Stimulated activated CD8-positive, alpha-beta memory T cell treated with anti-CD3 and anti-CD28 coated beads, Interleukin-7, amount 100 ng/mL, for 48 hours (primary cell): ENCODE measurements at places on chromosomes 6 and 20.

- DNase-seq, result no peak
Measured at GRCh38 chr6:36357872-36358225, 21.2 kb upstream of the BNIP5 start.

- DNase-seq, result no peak
Measured at GRCh38 chr6:15039136-15039535, 206.7 kb upstream of the JARID2 start.

GRCh38 chr20:47358039-47358671, 1.7 kb upstream of the ZMYND8 start:
- DNase-seq, result no peak

DNA sequence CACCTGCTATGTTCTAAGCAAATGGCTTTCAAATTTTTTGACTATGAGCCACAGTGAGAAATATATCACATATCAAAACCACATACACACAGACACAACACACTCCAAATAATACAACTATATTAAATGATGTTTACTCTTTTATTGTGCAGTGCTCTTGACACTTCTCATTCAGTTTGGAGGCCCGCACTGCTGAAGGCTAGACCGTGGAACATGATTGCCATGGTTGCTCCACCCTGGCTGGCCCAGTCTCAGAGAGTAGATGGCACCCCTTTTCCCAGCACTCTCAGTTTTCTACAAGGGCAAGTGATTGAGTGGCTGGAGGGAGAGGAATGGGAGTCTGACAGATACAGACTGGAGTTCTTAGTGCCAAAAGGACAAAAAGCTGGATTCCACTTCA, 86.9 kb downstream of the SH3BGRL2 start:
- no peak for DNase-seq

- DNase-seq, result no peak
Measured at GRCh38 chr6:81491454-81492101, 260.9 kb downstream of the TENT5A start.

- DNase-seq, result no peak
Measured at GRCh38 chr6:1136415-1136774, 175.5 kb upstream of the FOXQ1 start.

GRCh38 chr20:21693322-21693721, 12.1 kb upstream of the PAX1 start:
- no peak for DNase-seq

GRCh38 chr20:31806564-31807355, 12.4 kb upstream of the MYLK2 start:
- DNase-seq, result no peak

DNA sequence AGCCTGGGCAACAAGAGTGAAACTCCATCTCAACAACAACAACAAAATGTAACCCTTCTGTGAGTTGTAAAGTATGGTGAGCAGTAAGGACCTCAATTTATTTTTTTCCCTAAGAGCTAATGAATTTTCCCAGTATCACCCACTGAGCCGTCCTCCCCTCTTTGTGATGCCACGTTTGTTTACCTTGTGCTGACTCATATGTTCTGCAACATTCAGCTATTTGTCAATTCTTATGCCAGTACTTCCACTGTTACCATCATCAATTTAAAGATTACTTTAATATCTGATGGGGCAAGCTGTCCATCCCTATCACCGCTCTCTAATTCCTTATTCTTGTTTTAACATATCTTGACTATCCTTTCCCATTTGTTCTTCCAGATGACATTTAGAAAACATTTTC, 37.5 kb downstream of the MAK start:
- no peak for DNase-seq

DNA sequence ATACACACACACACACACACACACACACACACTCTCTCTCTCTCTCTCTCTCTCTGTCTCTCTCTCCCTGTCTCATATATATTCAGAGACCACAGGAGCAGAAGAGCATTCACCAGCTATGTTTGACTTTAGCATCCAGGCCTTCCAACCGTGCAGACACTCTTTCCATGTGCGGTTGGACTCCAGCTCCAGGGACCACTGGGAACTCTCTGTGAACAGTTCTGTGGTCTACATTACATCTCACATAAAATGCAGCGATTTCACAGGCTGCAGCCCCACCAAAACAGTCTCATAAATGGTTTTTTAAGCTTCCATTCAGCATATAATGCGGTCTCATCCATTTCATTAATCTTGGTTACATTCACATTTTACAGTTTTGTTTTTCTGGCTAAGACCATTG, 508.4 kb upstream of the SULF2 start:
- DNase-seq, result no peak

- no peak for DNase-seq
Measured at GRCh38 chr6:168941036-168941435, 312.6 kb downstream of the THBS2 start.

- DNase-seq, result no peak
Measured at GRCh38 chr6:158554611-158555361, 5.1 kb upstream of the TMEM181 start.

DNA sequence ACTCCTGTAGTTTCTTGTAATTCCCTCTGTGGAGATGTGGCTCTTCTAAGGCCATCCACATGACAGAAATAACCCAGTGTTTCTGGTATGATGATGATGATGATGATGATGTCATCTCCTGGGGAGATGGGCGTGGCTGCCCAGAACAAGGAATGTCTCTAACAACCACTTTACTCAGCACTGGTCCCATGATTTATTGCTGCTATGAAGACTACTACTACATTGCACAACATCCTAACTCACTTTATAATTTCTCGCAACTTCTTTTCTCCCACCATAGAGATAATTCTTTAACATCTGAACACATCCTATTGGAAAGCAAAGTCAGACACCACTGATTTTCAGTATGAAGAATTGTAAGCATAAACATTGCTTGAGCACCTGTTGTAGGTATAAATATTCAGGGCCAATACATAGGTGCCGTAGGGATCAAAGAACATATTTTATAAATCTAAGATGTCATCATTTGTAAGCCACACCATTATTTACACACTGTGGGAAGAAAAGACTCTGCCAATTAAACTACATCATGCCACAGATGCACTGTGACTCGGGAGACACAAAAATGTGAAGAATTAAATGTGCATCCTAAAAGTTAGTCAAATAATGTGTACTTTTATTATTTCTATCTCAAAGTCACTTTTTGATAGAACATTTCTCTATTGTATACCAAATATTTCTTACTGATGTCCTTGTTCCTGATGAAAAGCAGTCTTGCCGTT, 6.4 kb downstream of the TPMT start:
- DNase-seq, result no peak

DNA sequence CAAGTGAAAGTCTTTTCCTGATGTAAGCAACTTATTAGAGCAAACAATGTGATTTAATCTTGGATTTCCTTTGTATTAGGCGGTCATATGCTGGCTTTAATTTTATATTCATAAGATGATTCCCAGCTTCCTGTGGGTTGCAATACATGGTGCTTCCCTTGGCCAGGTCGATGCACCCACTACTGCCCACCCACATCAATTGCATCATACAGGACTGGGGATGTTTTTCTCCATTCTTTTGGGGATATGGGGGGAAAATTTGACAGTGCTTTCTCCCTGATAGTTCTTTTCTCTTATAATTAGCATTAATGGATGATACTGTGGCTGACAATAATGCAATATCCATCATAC, 187.6 kb downstream of the JARID2 start:
- DNase-seq, result no peak

DNA sequence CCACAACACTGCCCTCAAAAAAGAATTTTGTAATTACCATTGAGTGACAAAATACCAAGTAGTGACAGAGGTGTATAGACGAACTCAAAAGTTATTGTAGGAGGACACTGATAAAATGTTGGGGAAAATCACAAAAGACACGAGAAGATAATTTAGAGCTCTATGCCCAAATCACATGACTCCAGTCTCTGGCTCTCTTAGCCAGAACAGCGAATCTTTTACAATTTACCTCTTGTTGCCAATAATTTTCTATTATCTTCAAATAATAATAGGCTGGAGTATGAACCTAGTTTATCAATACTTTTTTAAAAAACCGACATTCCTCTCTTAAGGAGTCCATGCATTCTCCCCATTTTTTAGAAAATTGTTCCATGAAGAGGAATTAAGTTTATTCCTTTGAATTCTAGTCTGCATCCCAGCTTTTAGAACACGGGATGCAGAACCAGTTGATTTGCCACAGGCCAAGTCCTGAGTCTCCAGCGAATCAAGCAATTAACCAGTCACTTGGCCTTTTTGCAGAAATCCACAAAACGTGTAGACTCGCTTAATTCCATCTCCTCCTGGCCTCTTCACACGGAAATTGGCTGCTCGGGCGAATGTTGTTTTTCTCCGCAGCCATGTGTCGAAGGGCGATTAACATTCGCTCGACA, 507 bp upstream of the RIPPLY2 start:
- no peak for DNase-seq

GRCh38 chr20:3815703-3816315, 4.5 kb upstream of the AP5S1 start:
- no peak for DNase-seq

DNA sequence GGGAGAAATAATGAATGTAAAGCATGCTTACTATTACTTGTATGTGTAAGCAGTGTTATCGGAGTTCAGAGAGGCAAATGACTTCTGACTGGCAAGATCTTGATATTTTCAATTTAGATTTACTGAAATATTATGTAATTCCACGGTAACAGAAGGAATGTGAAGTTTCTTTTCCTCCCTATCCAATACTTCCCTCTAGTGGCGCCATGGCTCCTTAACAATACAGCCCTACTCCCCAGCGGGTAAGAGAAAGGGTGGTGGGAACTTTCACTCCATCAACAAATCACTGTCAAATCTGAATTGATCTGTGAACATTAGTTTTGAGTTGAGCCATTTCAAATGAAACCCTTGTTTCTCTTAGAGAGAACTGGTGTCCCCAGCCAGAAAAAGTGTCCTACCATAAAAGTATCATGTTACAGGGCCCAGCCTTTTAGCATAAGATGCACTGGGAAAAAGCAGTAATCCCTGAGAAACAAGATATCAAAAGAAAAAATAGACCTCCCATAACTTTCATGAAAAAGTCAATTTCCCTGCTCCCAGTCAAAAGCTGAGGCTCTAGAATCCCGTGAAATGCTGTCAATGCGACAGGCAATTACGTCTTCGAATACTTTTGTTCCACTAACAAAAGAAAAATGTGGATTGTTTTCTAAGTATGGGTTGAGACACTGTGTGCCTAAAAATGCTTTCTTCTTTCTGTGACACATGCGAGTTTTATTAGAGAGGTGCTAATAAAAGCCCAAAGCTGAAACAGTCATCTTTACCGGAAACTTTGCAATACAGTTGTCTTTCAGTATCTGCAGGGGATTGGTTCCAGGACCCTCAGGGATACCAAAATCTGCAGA, 12.9 kb downstream of the COX7A2 start:
- no peak for DNase-seq
